Fibroblast of skin of right quadriceps (primary cell): ENCODE measurements at places on chromosomes 3 and 15.

DNA sequence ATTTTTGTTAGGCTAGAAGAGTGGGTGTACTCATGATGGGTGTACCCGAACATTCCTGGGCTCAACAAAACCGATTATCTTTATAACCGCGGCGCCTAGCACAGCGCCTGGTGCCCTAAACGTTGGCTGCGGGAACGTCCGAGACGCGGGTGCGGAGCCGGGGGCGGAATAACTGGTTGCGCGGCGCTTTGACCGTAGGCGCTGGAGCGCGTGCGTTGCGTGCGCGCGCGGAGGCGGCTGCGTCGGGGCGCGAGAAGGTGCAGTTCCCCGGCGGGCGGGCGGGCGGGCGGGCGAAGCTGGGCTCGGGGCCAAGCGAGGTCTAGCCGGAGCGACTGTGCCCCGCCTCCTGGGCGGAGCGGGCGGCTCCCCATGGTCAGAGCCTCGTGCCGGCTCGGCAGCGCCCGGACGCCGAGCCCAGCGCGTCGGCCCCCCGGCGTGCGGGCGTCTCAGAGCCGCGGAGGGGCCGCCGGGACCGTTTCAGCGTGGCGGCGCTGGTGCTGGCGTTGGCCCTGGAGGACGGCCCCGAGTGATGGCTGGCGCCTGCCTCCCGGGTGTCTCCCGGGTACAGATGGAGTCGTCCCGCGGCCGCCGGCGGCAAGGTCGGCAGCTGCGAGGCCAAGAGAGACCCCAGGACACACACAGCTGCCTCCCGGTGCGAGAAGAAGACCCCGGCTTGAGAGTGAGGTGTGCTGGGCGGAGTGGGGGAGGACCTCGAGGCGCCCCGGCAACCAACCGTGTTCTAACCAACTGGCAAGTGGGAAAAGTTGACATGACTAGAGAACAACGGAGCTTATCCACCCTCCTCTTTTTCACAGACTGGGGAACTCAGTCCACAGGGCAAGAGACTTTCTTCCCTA lies at the start of gene PLAAT1:
PLAAT1 (plus strand) TSS at position 373 of the 857 bp plus-strand sequence. CDS start 14,429 bp downstream, outside the sequence.
- peak; percentile 78 for DNase-seq

DNA sequence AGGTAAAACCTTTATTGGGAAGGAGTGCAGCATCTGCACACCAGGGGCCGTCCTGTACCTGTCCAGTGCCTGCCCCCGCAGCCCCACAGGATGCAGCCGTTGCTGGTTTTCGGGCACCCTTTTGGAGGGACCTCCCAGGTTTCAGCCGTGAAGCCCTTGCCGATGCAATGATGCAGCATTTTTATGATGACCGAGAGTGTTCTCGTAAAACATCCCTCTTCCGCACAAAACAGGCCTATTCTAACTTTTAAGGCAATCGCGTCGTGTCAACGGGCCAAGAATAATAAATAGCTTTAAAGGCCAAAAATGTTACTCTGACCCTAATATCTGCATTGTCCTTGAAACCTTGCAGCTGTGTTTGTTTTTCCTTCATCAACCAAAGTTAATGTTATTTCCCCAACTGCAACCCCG lies 126.1 kb downstream of the LRRK1 start:
- no peak for DNase-seq

DNA sequence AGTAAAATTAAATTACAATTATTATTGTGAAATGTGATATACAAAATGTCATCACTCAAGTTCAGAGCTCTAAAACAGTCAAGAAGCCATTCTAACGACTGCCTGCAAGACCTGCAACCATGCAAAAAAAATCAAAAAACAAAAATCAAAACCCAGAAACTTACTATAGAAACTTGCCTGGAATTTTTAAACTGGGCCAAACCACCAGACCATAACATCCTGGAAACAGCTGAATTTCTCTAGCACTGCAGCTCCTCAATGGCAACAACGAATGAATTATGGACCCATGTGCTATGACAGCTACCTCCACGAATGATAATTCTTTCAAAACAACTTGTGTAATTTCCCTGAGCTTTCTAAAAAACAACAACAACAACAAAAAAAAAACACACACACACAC lies 130.0 kb upstream of the KCNMB2 start:
- peak; percentile 70 for DNase-seq

DNA sequence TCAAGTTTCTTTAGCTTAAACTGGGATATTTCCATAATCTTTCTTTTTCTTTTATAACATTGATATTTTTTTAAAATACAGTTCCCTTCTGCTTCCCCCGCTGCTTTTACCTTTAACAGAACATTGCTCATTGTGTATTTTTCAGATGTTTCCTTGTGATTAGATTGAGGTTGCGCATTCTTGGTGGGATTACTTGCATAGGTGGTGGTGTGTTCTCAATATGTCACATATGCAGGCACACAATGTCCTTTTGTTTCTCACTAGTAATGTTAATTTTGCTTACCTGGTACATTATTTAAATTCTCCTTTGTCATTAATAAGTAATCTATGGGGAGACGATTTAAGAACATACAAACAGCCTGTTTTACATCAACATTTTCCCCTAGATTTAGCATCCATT lies 48.2 kb downstream of the HMG20A start:
- DNase-seq = no peak

DNA sequence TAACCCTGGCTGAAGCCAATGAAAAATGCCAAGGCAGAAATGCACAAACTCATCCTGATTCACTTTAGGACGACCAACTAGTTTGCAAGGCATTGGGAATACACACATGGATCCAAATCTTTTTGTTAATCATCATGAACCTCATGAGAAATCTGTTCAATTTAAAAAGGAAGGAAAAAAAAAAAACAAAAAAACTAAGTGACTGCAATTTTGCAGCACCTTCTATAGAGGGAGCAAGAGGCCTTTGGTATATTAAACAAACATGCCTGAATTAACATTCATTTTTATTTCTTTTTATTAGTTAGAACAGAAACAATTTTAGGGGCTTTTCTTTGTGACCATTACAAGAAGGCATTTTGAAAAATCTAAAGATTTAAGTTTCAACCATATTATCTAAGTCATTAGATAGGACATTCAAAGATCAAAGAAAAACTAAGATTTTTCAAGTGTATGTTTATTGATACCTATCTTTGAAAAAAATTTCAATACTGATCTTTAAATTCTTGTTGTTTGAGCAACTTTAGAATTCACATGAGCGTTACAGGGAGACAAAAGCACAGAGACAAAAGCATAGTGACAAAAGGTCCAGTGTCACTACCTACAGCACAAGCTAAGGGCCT lies 182.4 kb downstream of the CBLB start:
- peak; percentile 28 for DNase-seq

DNA sequence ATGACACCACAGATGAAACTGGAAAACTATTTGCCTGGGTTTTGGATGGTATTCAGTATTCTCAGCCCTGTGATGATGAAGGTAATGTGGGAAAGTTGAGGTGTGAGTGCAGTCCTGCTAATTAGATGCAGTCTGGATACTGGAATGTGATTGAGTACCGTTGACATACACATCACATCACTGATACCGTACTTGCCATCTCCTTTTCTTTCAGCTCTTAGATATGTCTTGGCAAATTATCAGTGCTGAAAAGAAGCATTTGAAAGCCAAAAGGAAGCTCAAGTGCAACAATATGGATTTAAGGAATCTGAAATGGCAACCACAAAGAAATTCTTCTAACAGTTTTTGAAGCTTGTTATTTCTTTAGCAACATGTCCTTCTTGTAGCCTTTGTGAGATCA lies 381.4 kb upstream of the TGFBR2 start:
- DNase-seq = no peak

DNA sequence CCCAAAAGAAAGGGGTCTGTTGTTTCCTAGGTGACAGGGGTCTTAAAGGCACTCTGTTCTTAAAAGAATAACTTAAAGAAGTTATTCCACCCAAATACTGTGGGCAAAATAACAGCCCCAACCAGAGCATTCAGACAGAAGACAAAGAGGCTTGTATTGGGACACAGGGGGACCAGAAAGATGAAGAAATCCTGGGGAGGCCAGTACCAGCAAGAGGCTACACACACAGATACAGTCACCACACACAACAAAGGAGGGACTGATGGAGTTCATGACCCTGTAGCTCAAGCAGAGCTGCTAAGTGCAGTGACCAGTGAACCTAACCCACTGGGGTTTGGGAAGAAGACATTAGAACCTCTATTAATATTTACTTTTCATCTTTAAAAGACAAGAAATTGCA lies 59.0 kb downstream of the MTHFS start:
- no peak for DNase-seq

DNA sequence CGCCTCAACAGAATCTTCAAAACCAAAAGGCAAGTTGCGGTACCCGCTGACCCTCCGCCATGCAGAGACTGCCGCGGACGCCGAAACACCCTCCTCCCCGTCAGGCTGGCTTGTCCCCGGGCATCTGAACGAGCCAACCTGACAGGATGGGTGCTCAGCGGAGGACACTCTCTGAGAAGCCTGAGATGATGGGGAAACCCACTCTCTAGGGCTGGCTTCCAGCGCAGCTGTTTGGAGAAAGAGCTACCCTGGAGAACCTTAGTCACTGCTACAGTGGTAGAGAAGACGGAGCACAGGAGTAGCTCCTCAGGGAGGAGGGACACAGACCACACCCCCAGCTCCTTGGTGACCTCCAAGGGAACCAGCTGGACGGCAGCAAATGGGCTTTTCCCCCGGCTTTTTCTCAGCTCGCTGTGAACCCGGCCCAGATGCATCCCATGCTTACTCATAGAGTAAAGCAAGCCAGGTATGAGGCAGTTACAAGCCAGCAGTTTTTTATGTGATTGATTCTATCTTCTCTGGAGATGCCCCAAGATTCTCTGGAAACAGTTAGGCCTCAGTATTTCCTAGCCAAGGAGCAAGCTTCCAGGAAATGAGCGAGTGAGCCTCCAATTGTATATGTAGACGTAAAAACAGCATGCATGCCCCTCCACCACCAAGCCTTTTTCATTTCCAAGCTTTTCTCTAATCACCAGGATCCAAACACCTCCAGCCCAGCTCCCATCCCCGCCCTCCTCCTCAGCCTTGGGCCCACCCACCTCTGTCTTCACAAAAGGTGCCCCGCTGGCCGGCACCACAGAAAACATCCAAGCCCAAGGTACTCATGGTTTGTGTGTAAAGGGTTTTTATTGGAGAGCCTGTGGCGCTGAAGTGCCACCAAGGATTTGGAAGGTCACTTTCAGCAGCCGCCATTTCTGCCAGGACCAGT lies 38.7 kb downstream of the FAM174B start:
- no peak for DNase-seq

DNA sequence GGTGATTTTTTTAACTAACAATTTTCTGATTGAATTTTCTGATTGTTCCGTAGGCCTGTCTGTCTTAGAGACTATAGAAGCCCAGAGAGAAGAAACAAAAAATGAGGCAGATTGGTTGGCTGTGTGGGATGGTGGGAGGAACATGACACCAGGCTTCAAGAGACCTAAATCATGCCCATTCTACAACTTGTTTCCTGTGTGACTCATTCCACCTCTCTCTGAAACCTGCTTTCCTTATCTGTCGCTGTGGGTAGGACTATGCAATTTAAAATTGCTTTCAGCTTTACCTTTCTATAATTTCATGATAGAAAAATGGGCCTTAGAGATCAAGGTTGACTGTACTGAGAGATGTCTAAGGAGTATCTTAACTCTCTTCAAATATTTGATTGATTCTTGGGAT lies 44.5 kb downstream of the OXNAD1 start:
- DNase-seq = peak; percentile 30

- DNase-seq = peak; percentile 49
Measured at GRCh38 chr3:19947549-19948225, 790 bp downstream of the RAB5A start.

- DNase-seq = no peak
Measured at GRCh38 chr3:185094697-185095096, 58.2 kb downstream of the C3orf70 start.

- DNase-seq = no peak
Measured at GRCh38 chr3:88744896-88745295, 362.5 kb upstream of the EPHA3 start.

DNA sequence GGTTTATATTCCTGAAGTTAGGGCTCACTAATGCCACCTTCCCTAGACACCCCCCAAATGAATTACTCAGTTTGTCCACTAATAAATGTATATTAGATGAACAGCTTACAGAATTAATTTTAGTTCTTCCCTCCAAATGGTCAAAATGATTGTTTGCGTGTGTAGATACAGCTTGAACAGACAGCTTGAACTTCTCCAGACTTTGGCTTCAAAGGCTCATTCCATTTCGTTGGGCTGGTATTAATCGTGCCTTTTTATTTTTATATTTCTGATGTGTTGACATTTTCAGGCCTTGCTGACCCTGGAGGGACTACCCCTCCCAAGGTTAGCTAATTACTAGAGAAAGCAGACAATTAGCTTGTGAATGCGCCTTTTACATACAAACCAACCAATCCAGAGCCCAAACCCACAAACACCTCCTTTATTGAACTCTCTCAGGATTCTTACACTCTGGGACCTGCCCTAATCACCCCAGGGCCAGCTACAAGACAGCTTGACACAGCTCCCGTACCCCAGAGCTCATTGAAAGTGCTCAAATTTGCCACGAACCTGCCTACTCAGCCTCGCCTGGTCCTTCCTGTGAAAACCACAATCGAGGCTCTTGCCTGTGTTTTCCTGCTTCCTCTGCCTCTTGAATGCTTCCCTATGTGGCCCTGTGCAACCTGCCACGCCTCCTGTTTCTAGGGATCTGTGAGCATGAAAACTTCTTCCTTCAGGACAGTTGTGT lies 40.3 kb downstream of the RPL22L1 start:
- no peak for DNase-seq

DNA sequence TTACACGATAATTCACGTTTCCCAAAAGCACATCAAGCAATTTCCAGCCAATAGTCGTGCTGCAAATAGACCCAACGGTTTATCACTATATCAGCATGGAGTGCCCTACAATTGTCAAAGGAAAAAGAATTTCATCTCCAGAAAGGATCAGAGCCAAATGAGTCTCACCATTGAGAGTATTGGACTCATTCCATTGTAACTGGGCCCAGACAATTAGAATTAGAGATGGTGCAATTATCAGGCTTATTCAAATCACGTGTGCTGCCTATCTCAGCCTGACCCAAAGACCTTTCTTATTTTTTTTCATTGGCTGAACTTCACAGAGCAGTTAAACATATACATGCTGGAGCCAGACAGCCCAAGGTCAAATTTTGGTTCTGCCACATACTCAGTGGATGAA lies 87.0 kb upstream of the LRTM1 start:
- DNase-seq = no peak

- peak; percentile 82 for DNase-seq
Measured at GRCh38 chr3:170470063-170471016, 51.7 kb downstream of the CLDN11 start.

DNA sequence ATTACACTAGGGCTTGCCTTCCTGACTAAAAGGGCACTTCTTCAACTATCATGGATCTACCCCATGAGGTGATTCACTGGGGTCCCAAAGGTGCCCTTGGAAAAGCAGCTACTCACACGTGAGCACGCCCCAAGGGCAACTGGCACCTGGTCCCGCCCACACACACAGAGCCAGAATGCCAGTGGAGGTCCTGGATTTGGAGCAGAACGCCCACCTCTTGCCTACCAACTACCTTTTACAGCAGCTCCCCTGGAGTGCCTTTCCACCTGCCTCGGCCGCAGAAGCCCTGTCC lies 1.8 kb upstream of the CTDSPL start:
- no peak for DNase-seq

- DNase-seq = peak; percentile 54
Measured at GRCh38 chr3:129558772-129559564, 16.0 kb downstream of the H1-8 start.
